ENCODE measurements at places on chromosomes 13 and 19.

DNA sequence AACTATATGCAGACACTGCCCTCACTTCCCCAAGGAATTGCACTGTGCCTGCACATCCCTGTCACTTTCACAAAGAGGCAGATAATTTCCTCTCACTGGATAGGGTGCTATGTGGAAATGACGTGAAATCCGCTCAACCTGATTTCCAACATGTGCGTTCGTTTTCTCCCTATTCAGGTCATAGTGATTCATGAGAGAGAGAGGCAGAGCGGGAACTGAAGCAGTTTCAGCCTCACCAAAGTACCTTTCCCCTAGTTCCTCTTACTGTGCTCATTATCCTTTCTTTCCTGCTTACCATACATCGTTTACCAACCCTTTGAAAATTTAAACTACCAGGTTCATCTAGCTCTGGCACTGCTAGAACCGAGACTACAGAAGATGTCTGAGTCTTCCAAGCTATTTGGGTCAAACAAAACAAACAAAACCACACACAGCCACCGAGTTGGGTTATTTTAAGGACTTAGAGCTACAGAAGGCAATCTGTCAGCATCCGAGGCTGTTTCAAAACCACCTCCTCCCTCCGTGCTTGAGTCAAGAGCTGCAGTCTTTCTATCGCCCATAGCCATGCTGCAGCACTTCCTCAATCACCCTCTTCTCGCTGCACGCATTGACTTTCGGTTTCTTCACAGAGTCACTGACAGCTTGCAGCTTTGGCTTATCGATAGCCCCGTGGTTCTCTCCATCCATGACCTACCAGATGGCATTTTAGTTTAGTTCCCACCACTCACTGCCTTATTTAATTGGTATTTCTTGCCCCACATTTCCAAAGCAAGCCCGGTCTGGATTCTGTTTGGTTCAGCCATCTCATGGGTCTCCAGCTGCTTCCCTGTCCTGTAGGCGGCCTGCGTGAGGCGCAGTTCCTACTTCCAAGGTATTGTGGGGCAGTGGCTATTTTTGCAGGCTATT, 1395.8 kb downstream of the EFNB2 start:
- peak; percentile 9 for DNase-seq

DNA sequence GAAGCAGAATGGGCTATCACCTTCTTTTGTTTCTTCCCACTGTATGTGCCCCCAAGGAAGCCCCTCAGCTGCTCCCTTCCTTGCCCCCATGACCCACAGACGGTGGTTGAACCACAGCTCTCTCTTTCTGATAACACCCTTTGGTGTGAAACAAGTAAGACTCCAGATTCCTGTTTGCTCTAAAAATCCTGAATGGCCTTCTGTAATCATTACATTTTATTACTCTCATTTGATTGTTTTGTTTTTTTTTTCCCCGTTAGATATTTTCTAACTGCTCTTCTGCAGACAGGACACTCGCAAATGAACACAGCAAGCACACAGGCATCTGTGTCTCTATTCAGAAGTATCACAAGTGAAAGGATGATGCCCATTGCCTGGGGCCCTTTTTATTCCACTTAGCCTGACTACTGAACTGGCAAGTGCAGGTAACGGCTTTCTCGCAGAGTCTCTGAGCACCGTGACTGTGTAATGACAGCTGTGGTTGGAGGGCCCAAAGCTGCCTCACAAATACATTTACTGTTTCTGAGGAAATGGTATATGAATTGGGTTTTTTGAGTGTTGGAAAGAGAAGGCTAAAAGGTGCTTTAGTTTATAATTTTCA, 59.3 kb downstream of the OXGR1 start:
- no peak for DNase-seq

- no peak for DNase-seq
These were observed 48.3 kb upstream of the ATP11A start for GRCh38 chr13:112641456-112642089.

- no peak for DNase-seq
These were observed 62.0 kb upstream of the KLF2 start for GRCh38 chr19:16262618-16263017.

- DNase-seq, result no peak
These were observed 239.0 kb downstream of the GGACT start for GRCh38 chr13:100349594-100349993.

GRCh38 chr19:55442372-55442961, 633 bp downstream of the SHISA7 start:
- no peak for DNase-seq

Measured in amygdala (tissue), 56 donors.